ENCODE measurements at places on chromosomes 1 and 21.

DNA sequence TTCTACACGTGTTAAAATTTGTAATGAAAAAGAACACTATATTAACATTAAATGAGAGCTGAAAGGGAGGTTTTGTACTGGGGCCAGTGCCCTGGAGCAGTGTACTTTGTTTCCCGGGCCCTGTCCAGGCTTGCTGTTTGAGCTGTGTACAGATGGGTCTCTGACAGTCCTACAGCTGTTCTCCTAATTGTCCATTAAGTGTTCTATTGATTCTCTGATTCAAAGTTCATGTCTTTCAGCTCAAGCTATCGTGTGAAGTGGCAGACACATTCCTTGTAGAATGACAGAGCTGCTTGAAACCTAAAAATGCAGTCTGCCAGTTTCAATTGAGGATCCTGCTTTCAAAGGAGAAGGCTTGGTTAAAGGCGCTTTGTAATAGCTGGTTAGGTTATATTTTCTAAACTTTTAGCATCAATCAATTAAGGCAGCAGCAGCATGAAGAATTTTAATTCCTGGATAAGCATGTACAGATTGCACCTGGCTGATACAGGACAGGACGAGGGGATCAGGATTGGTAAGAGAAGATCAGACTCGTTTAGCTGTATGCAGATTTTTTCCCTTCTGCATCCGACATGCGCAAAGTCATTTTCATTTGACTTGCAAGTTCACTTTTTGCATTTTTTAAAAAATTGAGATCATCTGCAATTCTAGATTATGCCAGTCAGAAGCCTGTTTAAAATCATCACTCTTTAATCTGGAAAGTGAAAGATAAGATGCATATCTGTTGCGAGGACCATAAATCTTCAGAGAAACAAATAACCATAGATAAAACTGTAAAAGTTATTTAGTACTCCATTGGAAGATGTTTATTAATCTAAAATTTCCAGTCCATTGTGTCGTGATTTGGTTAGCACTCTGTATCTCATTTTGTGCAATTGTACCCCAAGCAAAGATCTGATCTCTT, 98.5 kb downstream of the ATG4C start:
- DNase-seq, result peak; percentile 49

DNA sequence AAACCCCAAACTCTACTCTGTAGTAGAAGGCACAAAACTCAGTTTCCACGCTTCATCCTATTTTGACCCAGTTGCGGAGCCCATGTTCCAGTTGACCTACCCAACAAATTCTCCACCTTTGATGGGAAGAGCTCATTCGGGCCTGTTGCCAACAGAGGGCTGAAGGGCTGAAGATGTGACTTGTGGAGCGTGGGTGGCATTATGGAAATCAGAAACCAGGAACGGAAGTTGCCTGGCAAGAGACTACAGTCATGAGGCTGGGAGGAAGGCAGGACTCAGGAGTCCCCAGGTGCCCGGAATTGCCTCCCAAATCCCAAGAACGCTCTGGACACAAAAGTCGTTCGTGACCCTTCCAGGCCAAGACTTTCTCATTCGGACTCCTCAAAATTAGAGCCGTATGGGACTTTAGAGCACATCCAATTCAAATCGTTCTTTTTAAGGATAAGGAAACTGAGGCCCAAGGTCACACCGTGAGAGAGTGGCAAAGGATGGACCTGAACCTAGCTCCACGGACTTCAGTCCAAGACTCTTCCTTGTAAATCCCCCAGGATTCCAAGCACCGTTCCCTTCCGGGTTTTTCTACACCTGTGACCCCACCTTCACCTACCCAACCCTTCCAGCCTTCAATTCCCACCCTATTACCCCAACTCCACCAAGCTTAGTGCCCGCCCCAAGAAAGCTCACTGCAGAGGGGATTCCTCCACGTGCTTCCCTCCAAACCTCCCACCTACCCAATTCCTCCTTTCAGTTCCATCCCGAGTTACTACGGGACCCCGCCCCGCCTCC, 739 bp downstream of the SMG5 start:
- peak; percentile 70 for DNase-seq

GRCh38 chr21:15121655-15122120, 56.9 kb upstream of the NRIP1 start:
- no peak for DNase-seq

DNA sequence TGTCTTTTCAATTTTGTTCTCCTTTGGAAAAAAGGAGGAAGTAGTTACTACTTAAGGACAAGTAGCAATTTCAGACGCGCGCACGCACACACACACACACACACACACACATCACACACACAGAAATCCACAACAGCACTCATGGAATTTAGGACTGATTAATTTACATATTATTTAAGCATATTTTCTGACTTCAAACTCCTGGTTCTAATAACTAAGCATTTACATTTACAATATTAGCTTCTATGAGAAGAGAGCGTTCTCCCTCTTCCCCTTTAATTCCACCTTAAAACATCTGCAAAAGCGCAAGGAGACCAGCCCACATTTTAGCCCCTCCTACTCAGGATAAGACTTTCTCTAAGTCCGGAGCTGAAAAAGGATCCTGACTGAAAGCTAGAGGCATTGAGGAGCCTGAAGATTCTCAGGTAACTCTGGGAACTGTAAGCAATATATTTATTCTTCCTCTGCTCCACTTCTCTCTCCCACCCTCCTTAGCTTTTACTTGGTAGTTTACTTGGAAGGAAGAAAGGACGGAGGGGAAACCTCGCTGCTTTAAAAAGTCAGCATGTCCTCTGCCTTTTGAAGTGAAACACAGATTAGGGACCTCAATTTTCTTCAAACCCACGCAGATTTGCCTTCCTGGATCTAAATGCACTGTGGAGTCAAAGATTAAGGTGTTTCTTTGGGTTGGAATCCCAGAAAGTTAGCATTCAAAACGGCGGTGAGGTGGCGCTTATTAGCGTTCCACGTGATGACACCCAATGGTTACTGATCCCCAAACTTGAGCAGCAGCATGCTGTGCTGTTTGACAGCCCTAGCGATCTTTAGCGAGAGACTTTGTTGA, at the start of gene PLA2G4A:
Gene PLA2G4A, plus strand, starts transcription at position 339 of the 844 bp plus-strand sequence. CDS start 25,406 bp downstream, outside the sequence.
- DNase-seq, result no peak

GRCh38 chr1:52337439-52337838, 28.6 kb downstream of the CC2D1B start:
- DNase-seq, result no peak

DNA sequence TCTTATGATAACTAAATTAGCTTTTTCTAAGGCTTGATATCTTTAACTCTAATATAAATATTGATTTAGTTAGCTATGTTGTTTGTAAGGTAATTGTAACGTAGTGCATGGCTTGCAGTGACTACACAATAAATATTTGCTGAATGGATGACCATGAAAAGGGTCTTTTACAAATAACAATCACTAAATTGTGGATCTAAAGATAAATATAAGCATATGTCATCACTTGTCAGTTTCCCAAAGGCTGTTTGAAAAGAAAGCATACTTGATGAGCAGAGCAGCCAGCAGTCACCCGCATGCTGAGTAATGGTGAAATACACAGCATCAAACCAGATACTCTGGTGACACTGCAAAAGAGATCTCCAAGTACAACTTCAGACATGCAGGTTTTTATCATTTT, 92.5 kb upstream of the FMN2 start:
- peak; percentile 48 for DNase-seq

GRCh38 chr21:38249256-38249655, 7.5 kb upstream of the KCNJ15 start:
- no peak for DNase-seq

DNA sequence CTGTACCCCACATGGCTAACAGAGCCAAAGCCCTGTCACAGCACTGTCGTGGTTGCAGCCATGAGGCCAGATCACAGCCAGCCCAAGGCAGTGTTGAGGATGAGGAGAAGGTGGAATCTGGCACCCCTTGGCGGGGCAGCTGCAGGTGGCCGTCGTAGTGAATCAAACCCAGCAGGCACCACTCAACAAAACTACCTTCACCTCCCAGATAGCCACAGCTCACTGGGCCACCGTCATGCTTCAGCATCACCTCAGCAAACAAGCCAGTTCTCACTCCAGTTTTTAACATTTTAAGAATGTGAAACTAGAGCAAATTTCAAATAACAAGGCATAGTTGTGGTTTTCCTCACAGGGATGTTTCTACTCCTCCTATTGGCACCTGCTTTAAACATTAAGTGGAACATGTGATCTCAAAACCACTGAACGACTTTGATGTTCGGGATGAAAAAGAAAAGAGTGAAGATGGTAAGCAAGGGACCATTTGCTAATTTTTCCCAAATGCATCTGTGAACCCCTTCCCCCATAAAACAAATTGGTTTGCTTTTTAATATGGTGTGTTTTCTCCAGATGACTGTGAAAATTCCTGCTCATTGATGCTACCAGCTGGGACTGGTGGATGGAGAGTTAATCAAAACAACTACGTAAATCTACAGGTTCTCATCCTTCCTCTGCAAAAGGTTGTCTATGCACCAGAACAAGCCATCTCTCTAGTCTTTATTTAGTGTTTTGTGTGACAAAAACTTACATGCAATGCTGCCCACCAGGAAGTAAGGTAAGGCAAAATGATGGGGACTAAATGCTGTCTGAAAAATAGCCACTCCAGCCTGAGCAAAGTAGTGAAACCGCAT, 45.5 kb downstream of the TOR1AIP2 start:
- peak; percentile 33 for DNase-seq

DNA sequence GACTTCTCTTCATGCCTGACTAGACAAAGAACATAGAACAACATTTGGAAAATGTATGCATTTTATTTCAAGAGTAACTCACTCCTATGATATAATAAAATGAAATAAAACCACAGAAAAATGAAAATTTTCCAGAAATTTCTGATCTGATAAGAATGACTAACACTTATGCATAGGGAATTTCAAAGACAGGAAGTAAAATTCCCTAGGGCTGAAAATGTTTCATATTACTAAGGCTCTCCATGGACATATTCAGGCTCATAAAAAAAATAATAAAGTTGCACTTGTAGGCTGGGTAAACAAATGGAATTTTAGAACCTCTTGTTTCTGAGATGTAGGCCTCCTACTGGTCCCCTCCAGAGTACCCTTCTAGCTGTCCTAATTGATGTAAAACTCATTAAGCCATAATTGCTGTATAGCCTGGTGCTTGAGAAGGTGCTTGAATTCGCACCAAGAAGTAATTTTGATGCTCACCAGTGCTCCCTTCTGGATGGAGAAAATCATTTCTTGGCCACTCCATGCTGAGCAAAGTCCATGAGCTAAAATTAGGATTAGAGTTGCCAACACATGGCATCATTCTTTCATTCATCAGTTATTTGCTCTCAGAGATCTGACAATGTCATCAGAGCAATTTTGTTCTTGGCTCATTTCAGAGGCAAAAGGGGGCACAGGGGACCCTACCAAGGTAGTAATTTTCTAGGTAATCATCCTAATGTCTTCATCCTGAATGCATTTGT, 641.0 kb upstream of the CAMK1G start:
- no peak for DNase-seq
